Renal cortex interstitium (tissue), 15 donors: ENCODE measurements at places on chromosomes 11 and 22. TPM values are rescaled to one million over a fixed set of nuclear protein-coding genes. Genes with fewer than 3 reads are reported as not detected.

FJX1 gene
- polyA plus RNA-seq = 22.0 TPM

TRMU gene
- 61.8 TPM for polyA plus RNA-seq

CHADL gene
- polyA plus RNA-seq = 4.3 TPM

FIBIN gene
- polyA plus RNA-seq = 20.9 TPM

SCGB1D2 gene
- polyA plus RNA-seq = 2.1 TPM

ZP1 gene
- polyA plus RNA-seq = 0.12 TPM

SLC16A8 gene
- polyA plus RNA-seq = 1.9 TPM

HORMAD2 gene
- not detected for polyA plus RNA-seq

GRCh38 chr22:26624803-26625202 is 3.0 kb downstream of the CRYBA4 start:
- no peak for DNase-seq

DNA sequence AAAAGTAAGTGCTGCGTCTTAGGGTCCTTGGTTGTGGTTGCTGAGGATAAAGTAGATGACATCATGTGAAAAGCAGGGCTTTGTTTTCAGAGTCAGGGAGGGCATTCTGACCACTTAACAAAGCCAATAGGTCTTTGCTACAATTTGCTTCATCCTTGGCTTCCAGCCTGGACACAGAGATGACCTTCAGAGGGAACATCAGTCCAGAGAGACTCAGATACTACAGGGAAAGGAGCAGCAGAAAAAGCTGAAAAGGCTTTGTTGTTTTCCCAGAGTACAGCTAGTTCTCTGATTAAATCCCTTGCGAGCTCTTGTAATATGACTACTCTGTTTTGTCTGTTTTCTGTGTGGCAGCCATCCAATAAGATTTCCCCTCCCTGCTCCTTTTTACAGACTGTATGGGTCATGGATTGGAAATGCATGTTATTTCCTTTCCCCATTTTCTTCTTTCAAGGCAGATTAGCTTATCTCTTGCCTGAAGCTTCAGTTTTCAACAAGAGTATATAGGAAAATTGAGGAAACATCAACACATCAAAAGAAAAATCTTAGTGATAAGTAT is 31.9 kb downstream of the ATG13 start:
- peak; percentile 9 for DNase-seq

DNA sequence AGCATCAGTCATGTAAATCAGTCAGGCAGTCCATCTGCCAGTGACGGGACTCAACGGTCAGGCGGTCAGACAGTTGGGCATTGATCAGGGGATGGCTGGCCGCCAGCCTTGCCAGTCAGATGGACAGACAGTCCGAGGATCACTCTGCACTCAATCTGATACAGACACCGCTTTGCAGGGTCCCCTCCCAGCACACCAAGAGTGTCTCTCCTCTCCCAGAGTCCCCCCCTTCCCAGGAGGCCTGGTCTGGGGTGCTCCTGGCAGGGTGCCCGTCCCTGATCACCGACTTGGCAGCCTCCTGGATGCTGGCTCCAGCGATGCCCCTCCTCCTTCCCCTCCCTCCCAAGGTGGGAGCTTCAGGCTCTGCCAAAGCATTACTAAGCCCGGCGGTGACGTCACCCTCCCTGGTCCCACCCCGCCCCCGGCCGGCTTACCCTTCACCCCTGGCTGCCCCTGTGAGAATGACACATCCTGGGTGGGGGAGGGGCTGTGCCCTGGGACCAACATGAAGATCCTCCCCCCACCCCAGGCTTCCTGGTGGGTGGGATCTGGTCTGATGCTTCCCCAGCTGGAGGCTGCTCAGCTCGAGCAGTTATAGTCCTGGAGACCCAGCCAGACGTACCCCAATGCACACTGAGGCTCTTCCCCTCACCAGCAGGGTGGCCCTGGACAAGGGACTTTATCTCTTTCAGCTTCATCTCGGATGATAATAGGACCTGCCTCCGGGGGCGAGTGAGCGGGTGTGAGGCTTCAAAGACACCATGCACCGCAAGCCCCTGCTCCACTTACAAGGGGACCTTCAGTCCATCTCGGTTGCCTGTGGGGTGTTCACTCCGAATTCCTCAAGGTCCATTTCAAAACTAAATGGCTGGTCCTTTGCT is 69.2 kb downstream of the CD82 start:
- peak; percentile 72 for DNase-seq

DNA sequence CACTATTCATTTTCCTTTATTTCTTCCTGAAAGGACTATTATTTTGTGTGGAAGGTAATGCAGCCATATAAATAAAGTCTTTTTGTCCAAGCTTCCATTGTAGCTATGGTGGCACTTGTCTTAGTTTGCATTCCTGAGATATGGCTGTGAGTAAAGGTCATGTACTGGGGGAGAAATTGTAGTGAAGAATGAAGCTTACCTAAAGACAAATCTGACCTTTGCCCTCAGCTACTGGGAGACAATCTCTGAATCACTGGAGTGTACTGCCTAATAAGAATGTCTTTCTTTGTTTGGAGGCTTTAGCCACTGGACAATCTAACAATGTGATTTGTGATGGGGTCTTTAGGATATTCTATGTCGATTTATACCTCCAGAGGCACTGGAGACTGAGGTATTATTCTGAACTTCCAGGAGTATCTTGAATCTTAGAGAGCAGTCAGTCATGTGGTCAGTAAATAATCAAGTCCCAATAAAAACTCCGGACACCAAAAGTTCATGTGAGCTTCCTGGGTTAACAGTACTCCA is 39.7 kb upstream of the OR5AK2 start:
- no peak for DNase-seq

- no peak for DNase-seq
Observed at GRCh38 chr22:35475545-35475944, 65.1 kb upstream of the RASD2 start.

DNA sequence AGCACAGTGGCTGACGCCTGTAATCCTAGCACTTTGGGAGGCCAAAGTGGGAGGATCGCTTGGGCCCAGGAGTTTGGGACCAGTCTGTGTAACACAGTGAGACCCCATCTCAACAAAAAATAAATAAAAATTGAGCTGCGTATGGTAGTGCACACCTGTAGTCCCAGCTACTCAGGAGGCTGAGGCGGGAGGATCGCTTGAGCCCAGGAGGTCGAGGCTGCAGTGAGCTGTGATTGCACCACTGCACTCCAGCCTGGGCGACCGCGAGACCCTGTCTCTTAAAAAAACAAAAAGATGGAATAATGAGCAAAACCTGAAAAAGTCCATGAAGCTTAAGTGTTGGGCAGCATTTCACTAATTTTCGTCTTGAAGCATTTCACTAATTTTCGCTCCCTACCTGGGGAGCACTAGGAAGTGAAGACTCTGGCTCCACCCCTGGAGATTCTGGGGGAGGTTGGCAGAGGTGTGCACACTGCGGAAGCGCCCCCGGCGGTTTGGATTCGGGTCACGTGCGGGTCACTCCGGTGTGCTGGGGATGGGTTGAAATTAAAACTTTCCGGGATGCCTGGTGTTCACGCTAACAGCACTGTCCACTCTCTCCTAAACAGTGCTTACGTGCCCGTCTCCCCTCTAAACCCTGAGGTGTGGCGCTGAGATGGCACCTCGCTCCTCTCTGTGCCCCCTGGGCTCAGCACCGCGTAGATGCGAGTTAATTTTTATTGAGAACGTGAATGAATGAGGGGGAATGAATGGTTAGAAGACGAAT is 906 bp upstream of the NAA40 start:
- no peak for DNase-seq

DNA sequence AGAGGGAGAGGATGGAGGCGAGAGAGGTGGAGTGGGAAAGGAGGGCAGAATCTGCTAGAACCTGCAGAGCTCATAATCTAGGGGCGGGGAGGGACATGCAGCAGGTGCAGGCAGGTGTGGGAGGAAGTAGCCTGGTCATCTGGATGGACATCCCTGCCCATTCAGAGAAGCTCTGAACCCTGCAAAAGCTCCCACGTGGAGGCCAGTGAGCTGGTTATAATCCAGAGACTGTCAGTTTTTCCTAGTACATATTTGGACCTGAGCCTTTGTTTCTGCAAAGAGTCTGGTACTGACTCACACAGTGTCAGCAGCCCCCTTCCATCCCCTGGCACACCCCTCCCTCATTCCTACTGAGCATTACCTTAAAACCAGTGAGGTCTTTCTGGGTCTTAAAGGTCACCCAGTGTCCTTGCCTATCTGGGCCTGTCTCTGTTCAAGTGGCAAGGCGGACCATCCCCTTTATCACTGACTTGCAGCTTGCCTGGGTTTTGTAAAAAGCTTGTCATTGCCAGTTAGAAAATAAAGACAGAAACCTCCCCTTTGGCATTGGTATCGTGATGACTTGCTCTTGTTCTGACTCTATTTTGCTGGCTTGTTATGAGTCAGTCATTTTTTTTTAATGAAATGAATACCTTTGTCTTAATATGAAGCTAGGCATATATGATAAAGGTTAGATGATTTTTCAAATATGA is 26.1 kb downstream of the PTPRJ start:
- DNase-seq = no peak

DNA sequence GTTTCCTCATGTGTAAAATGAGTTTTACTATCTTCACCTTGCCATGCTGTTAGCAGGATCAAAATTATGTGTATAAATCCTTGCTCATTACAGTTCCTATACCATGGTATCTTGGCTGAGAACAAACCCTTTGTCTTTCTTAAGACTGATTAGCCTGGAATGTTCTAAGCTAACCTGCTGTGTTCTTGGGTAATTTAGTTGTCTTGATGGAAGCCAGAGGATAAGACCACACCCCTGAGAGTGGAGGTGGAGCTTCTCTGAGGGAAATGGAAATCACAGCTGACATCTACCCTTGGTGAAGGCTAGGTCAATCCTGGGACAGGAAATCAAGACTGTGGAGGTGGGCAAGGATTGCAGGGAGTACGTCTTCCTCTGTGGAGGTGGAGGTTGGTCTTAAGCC is 206.1 kb upstream of the ARHGAP20 start:
- DNase-seq = no peak

DNA sequence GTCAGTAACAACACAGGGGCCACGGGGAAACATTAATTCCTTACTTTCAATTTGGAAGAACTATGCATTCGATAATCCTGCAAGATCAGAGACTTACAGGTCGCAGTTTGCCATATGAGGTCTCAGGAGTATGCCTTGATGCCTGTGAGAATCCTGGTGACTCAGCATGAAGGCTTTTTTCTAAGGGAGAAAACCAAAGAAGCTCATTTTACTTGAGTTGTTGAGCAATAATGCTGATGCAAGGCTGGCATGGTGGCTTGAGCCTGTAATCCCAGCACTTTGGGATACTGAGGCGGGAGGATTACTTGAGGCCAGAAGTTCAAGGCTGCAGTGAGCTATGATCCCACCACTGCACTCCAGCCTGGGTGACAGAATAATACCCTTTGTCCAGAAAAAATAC is 26.6 kb downstream of the ATG16L2 start:
- no peak for DNase-seq
